ENCODE measurements at places on chromosomes 7 and 10. TPM values are rescaled to one million over a fixed set of nuclear protein-coding genes. Genes with fewer than 3 reads are reported as not detected.

DNA sequence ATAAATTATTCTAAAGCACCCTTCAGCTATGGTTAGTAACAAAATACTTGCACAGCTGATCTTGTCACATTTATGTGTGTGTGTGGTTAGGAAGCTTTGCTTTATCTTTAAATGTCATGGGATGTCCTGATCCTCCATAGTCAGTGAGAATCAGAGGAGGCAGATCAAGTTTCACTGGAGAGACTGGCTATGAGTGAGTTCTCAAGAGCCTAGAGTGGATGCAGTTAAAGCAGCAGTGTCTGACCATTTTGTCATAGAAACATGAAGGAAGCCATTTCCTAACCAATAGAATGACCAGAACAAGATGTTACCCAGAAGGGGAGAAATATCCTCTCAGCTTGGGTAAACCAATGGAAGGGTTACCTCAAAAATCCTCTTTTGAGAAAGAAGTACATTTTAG lies 207.2 kb upstream of the DKK1 start:
- H3K4me1 ChIP-seq = no peaks in the 10 kb centered on the region
- no peaks in the 10 kb centered on the region for H3K36me3 ChIP-seq
- DNase-seq = no peak
- H3K4me3 ChIP-seq = no peak overlapping the region

DNA sequence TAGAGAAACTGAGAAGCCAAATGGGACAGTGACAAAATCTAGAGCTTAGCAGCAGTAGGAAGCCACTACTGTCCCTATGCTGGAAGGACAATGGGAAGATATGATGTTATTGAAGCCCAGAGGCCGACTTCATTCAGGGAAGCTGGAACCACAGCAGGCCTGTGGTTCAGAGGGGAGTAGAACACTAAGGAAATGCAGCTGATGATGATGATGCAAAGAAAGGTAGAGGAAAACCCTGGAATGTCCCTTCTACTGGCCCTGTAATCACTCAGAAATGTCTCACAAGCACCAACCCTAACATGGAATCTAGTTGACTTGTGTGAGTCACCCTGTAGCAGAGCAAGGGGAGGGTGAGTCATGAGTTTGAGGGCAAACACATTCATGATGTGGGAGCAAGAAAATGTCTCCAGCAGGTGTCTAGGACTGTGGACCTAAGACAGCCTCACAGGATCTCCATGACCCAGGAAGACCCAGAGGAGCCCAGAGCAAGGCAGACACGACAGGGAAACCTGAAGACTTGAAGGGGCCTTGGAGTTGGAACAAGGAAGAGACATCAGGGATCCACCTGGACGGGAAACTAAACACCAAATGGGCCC lies 37.0 kb upstream of the LRRC17 start:
- H3K36me3 ChIP-seq = no peaks in the 10 kb centered on the region
- H3K27ac ChIP-seq = no peak overlapping the region
- no peak for DNase-seq
- H3K4me1 ChIP-seq = no peaks in the 10 kb centered on the region

The ATXN7L1 gene
- 15.7 TPM for total RNA-seq

GRCh38 chr7:99369767-99370391 lies 4.7 kb upstream of the ARPC1B start:
- peaks cover 22% of the 10 kb centered on the region for H3K36me3 ChIP-seq
- no peak overlapping the region for H3K4me3 ChIP-seq
- DNase-seq = no peak
- peaks cover 14% of the 10 kb centered on the region for H3K4me1 ChIP-seq
- no peak overlapping the region for H3K27ac ChIP-seq

DNA sequence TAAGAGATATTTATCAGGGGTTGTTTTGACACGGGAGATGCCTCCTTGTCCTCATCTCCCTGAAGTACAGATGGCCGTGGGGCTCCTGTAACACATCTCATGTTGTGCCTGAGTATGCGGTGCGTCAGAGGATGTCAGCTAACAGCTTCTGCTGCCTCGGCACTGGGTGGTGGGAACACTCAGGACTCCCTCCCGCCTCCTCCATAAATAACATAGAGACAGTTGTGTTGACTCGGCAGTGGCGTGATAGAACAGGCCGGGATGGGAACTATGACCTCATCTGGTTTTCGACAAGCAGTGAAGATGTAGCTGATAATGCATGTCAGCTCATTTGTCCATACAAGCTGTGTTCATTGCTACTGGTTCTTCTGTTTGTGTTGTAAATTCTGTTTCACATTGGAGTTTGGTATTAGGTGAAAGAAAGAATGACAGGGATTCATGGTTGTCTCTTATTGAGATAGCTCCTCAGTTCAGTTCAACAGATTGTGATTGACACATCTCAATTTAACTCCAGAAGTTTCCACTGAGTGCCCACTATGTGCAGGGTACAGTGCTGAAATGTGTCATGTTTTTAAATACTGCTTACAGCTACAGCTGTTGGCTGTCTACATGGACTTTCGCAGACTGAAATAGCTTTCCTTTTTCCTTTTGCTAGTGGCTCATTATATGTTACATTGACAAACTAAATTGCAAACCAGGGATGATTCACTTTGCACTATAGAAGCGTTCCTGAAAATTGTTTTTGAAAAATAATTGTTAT lies 87.4 kb downstream of the CHN2 start:
- H3K4me3 ChIP-seq = no peak overlapping the region
- H3K27me3 ChIP-seq = no peaks in the 10 kb centered on the region
- no peak overlapping the region for H3K27ac ChIP-seq
- DNase-seq = no peak
